ENCODE measurements at places on chromosomes 4 and X.

- no peak for DNase-seq
Measured at GRCh38 chrX:56793521-56794320, 64.7 kb downstream of the NBDY start.

DNA sequence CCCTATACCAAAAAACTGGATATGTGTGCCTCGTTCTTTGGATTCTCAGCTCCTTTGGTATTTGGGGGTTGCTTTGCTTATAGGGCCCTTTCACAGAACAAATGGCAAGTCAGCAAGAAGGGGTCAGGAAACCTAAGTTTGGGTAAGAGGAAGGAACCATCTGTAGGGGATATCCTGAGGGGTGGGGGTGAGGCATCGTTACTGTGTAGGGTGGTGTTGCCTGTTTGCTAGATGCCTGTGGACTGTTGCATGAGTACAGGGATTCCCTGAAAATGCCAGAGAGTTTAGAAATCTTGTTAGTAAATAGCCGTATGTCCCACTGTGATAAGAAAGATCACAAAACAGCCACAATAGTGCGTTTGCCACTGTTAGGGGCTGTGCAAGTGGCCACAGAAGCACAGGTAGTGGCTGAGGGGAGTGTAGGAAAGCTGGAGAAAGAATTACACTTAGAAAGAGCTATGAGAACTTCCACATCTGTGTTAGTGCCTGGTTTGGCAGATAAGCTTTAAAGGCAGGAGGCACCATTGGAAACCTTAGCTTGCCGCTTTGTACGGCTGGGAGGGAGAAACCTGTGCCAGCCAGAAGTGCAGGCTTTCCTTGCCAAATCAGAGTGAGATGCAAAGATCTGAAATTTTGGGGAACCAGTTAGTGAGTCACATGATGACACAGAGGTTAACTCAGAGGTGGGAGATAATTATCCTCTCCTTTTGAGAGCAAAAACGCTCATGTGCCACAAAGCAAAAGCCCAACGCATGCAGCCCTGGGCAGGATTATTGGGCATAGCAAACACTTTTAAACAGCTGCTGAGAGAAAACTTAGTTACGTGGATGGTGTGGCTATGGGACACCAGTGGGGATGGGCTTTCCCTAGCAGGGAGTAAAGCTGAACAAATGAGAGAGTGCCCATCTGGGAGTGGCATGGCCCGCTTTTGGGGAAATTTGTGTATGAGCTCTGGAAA is 343.7 kb downstream of the ARAP2 start:
- no peak for DNase-seq

- DNase-seq, result no peak
Measured at GRCh38 chr4:101065346-101065745, 282.0 kb downstream of the PPP3CA start.

GRCh38 chr4:7771541-7772507 is 167.8 kb downstream of the AFAP1 start:
- no peak for DNase-seq

- no peak for DNase-seq
Measured at GRCh38 chrX:28133763-28134162, 152.5 kb upstream of the DCAF8L1 start.

Data from astrocyte of the hippocampus (primary cell).